Activated naive CD4-positive, alpha-beta T cell treated with Interleukin-2 at 50 U/mL for 16 hours (primary cell): ENCODE measurements at places on chromosomes 2 and 18.
A peak's percentile ranks its signal among the peaks of the same experiment; 100 is the strongest.

- DNase-seq = no peak
Measured at GRCh38 chr2:219480004-219480403, 18.7 kb upstream of the GMPPA start.

DNA sequence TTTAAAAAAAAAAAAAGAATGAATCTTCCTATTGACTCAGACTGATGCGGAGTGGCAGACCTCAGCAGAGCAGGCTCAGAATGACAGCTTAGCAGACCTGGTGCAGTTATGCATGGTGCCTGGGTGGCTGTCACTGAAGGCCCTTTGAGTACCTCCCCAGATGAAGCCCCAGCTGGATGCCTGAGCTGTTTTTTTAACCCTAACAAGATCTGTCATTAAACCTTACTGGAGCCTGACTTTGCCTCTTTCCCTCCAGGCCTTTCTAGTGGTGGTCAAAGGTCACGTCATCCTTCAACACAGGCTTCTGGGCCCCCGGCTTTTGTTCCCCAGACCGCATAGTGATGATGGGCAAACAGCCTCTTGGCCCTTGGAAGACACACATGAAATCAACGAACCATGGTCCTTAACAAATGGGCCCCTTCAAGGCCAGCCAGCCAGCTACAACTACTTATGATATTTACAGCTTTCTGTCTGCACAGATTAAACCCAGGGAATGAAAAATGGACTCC lies 138.3 kb upstream of the CYP1B1 start:
- DNase-seq = no peak

DNA sequence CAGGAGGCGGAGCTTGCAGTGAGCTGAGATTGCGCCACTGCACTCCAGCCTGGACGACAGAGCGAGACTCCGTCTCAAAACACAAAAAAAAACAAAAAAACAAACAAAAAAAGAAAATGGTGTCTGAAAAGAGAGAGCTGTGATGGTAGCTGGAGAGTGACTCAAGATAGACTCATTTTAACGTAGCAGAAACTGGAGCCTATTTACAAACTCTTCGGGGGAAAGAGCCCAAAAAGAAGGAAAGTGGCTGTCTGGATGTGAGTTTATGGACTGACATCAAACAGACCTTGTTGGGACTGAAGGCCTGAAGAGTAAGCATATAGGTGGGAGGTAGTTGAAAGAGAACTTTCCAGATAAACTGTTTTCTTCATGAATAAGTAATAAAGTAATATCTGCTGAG lies 51.8 kb downstream of the LIMS1 start:
- no peak for DNase-seq

- DNase-seq = no peak
Measured at GRCh38 chr2:168403736-168404135, 52.3 kb upstream of the CERS6 start.

- no peak for DNase-seq
Measured at GRCh38 chr2:15042801-15043217, 410.3 kb downstream of the LRATD1 start.

GRCh38 chr2:173286153-173286809 lies 68.4 kb upstream of the CDCA7 start:
- DNase-seq = no peak

GRCh38 chr2:31258351-31258750 lies 24.4 kb downstream of the EHD3 start:
- no peak for DNase-seq

GRCh38 chr2:62215306-62216064 lies 19.6 kb downstream of the B3GNT2 start:
- no peak for DNase-seq

- DNase-seq = no peak
Measured at GRCh38 chr18:11831921-11832320, 19.3 kb upstream of the CHMP1B start.

DNA sequence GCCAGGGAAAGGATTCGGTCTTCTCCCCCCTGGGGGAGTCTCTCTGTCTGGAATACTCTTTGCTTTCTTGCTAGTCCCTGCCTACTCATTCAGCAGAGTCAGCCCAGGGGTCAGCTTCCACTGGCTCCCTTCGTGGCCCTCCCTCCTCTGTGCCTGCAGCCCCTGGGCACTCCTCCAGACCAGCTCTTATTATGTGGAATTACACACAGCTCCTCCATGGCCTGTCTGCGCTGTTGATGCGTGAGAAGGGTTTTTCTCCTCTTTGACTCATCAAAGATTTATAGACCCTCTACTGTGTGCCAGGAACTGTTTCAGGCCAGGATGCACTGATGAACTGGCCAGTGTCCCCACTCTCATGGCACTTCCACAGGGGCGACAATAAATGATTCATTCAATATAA lies 44.4 kb downstream of the ST8SIA5 start:
- DNase-seq = no peak

GRCh38 chr2:158498749-158499136 lies 42.0 kb downstream of the PKP4 start:
- no peak for DNase-seq

DNA sequence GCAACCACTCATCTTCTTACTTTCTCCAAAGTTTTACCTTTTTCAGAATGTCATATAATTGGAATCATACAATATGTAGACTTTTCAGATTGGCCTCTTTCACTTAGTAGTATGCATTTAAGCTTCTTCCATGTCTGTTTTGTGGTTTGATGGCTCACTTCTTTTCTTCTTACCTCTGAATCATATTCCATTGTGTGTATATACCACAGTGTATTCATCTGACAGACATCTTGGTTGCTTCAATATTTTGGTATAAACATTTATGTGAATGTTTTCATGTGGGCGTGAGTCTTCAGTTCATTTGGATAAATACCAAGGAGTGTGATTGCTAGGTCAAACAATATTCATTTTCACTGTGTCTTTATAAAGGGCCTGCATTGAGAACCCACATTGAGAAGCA lies 136.1 kb upstream of the NOSTRIN start:
- DNase-seq = no peak

- no peak for DNase-seq
Measured at GRCh38 chr2:189066037-189066436, 91.9 kb downstream of the COL3A1 start.

DNA sequence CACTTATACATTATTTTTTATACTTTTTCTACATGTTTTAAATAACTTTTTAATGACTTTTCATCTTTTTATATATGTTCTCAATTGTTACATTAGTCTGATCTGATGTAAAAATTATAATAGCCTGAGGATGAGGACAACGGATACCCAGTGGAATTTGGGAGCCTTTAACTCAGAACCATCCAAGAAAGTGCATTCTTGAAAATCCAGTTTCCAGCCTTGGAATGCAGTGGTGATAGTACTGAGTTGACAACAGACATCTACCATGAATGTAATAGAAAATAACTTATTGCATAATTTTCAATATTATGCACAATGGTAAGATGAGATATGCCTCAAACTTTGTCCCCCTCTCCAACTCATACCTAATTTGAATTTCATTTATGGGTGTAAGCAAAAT lies 120.7 kb upstream of the ZC3H15 start:
- DNase-seq = no peak

GRCh38 chr18:59915606-59916005 lies 15.8 kb downstream of the PMAIP1 start:
- no peak for DNase-seq

- no peak for DNase-seq
Measured at GRCh38 chr2:72819501-72819900, 6.3 kb downstream of the EXOC6B start.

DNA sequence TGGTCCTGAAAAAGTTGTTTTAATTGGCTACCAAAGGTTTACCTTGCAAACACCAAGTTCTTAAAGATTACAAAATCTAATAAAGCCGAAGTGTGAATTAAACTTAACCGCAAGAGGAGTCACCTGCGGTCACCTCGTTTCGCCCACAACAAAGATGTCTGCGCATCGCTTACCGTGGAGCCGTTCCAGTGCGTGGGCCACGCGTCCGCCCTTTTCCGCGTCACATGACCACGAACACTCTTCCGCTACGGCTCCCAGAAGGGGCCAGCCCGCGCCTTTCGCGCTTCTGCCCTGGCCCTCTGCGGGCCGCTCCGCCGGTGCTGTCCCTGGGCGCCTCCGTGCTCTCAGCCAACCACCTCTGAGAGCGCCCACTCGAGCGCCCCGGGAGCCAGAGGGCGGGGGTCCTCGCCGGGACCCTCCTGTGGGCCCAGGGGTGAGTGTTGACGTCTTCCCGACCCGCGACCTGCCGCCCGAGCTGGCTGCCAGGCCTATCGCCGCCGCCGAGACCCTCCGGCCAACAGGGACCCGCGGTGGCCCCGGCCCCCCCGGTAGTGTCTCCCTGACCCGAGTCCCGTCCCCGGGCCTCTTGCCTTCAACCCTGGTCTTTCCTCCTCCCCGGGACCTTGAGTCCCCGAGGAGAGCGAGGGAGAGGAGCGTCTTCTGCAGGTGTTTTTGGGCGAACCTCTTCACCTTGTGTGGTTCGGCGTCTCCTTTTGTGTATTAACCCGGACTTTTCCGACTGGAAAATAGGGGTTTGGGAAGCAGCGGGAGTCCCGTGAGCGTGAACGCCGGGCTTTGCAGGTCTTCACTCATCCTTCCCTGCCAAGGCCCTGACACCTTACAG lies at the start of gene MFF:
MFF (plus strand) TSS at position 257 of the 844 bp plus-strand sequence. CDS start 5,415 bp downstream, outside the sequence.
- DNase-seq = peak; percentile 96

GRCh38 chr2:122322815-122323214 lies 567.4 kb downstream of the TSN start:
- DNase-seq = no peak

GRCh38 chr2:20575935-20576597 lies 74.8 kb downstream of the HS1BP3 start:
- no peak for DNase-seq

- DNase-seq = no peak
Measured at GRCh38 chr2:20994130-20994529, 49.7 kb downstream of the APOB start.
